ENCODE measurements at places on chromosomes 7 and 10.

DNA sequence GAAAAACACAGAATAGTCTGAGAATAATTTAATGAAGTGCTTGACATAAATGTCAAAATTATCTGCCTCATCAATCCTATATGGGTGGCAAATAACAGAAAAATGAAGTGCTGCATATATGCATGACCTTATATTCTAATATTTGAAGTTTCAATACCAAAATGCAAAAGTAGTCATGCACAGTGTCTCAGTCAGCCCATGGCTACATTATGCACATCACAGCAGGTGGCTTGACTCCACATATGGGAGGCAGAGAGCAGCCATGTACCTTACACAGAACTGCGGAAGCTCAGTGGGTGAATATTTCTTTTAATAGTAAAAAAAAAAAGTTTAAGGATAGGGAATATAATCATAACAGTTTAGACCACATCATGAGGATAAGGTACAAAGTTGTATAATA lies 17.4 kb upstream of the LIPN start:
- no peaks in the 10 kb centered on the region for H3K4me1 ChIP-seq
- DNase-seq = no peak
- H3K4me3 ChIP-seq = no peak overlapping the region
- no peak overlapping the region for H3K27ac ChIP-seq

- H3K36me3 ChIP-seq = no peaks in the 10 kb centered on the region
- DNase-seq = no peak
- no peaks in the 10 kb centered on the region for H3K4me1 ChIP-seq
- H3K27me3 ChIP-seq = 0 out of 2 replicates have a peak, but pooled peaks cover 8% of the 10 kb centered on the region
- no peak overlapping the region for H3K4me3 ChIP-seq
These were observed 260.6 kb upstream of the MAGI2 start for GRCh38 chr7:79714081-79714480.

- peaks cover 30% of the 10 kb centered on the region for H3K4me1 ChIP-seq
- peaks cover 20% of the 10 kb centered on the region for H3K36me3 ChIP-seq
- DNase-seq = no peak
- no peak overlapping the region for H3K27ac ChIP-seq
- H3K27me3 ChIP-seq = no peaks in the 10 kb centered on the region
These were observed 1.2 kb upstream of the DKK1 start for GRCh38 chr10:52312942-52313255.

DNA sequence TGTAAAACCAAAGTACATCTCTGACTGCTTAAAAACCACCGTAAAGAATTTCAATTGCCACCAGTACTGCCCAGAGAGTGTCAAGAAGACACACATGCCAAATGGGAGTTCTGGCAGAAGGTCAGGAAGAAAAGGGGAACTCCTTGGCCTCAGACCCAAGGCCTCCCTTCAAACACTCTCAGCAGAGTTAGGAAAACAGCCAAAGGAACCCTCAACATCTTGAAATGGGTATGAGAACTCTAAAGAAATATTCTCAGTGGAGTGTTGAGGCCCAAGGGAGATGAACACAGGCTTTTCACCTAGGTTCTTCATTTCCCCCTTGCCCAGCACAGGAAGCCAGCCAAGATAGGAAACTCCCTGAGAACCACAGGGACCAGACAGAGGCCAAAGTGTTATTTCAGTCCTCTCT lies 96.1 kb upstream of the ASAH2 start:
- no peaks in the 10 kb centered on the region for H3K27me3 ChIP-seq
- H3K36me3 ChIP-seq = peaks cover 29% of the 10 kb centered on the region
- H3K4me1 ChIP-seq = no peaks in the 10 kb centered on the region
- H3K27ac ChIP-seq = no peak overlapping the region

DNA sequence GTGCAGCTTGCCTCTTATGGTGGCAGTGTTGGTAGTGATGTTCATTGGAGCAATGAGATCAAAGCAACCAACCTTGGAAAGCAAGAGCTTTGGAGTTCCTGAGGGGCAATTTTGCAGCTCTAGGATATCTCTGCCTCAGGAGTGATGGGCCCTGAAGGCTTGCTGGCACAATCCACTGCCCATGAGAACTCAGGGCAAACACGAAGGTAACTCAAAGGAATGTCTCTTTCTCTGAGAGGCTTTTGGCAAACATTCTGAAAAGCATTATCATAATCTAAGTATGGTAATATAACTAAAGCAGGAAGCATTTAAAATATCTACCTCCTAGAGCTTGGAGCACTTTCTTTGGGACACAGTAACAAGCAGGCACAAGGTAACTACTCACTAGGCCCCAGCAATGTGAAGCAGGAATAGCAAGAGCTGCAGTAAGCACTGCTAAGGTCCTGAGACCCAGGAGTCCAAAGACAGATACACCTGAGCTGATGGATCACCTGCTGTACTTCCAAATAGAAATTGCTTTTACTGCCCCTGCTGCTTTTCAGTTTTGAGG lies 103.1 kb downstream of the NRF1 start:
- no peak overlapping the region for H3K4me3 ChIP-seq
- H3K27me3 ChIP-seq = no peaks in the 10 kb centered on the region
- no peak overlapping the region for H3K27ac ChIP-seq
- DNase-seq = no peak

DNA sequence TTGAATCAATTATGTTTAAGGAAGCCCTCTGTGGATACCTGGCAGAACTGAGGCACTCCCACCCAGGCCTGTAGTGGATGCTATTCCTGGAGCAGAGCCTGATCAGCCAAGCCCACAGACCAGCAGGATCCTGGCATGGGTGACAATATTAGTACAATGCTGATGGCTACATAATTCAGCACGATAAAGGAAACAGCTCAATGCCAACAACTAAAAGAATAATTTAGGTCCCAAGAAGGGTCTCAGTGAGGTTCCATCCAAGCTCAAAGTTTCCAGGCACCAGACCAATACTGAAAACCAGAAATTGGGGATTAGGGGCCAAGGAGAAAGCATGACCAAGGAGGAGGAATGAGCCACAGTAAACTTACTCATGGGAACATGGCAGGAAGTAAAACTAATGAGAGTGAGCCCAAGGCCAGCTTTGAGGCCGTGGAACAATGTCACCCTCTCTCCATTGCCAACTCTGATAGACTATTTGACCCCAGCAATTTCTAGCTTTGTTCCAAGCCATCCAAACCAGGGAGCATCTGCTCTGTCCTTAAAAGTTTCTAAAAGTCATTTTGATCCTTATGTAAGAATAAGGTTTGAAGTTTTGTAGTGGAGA lies 1082.4 kb downstream of the KCNMA1 start:
- no peak overlapping the region for H3K4me3 ChIP-seq
- DNase-seq = no peak
- no peak overlapping the region for H3K27ac ChIP-seq
- H3K27me3 ChIP-seq = no peaks in the 10 kb centered on the region

DNA sequence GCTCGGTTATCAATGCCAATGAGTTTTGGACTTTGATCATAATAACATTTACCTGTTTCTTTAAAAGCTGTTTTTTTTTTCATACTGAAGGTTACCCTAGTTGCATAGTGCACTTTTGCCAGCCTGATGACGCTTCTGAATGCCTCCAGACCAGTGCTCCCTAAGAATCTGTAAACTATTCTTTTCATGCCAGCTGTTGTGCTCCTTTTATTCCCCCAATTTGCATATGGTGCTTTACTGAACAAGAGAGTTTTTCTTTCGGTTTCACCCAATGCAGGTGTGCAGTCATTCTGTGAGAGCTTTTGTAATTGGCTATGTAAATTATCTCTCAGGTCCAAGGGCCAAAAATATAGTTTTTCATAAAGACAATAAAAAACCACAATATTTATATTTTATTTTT lies 48.1 kb upstream of the GLCCI1 start:
- no peaks in the 10 kb centered on the region for H3K4me1 ChIP-seq
- no peak for DNase-seq
- no peak overlapping the region for H3K4me3 ChIP-seq
- no peak overlapping the region for H3K27ac ChIP-seq

DNA sequence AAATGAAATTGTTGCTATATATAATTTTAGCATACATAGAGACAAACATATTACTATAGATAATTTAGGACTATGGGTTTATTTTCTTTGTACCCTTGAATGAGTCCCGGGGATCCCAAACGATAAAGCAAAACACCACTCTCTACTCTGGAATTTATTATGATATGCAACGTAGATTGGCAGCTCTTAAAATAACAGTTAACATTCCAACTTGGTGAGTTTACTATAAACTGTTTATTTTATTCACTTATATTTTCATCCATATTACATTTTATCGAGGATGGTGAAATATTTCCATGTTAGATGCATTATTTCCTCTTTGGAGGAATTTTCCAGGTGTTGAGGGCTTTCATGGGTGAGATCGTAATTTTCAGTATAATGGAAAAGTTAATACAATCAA lies 138.7 kb upstream of the DGKB start:
- no peak overlapping the region for H3K27ac ChIP-seq
- no peaks in the 10 kb centered on the region for H3K27me3 ChIP-seq
- no peak overlapping the region for H3K4me3 ChIP-seq
- DNase-seq = no peak

DNA sequence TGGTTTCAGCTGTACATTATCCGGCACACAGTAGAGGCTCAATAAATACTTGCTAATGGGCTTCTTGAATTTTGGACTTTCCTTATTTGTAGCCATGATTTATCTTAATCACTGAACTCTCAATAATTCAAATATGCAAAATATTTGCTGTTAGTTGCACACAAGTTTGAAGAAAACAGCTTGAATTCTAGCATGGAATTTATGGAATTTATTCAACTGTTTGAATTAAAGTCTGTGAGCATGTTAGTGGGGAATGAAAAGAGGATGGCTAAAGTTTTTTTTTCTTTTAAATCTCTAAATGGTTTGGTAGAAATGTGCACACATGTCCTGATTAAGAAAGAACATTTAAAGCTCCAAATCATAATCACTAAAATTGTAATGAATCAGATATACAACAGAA lies 42.5 kb downstream of the SIRT1 start:
- no peaks in the 10 kb centered on the region for H3K27me3 ChIP-seq
- H3K36me3 ChIP-seq = peaks cover 54% of the 10 kb centered on the region
- DNase-seq = no peak
- H3K27ac ChIP-seq = no peak overlapping the region
- no peak overlapping the region for H3K4me3 ChIP-seq

DNA sequence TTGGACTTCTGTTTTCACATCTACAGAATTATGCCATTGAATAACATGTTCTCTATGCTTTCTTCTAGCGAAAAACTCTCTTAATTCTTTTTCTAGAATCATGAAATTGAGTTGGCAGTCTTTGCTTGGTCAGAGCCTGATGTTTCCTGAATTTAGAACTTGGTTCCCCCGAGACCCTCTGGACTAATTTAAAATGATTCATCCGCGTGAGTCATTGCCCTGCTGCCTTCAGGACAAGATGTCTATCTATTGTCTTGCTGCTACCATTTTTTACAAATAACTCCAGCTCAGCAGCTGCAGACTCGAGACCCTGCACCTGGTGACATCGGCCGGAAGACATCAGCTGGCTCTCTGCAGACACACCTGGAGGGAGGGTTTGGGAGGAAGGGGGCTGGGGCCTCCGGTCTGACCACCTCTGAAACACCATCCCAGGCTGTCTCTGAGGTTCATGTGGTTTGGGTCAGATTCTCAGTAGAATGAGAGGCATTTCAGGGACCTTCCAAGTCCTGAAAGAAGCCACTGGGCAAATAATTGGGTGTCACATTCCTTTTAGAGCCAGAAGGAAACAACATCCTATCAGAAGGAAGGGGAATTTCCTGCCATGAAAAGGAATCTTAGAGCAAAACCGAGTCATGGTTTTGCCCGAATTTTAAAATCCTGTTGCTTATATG lies 20.9 kb upstream of the KLF6 start:
- no peaks in the 10 kb centered on the region for H3K27me3 ChIP-seq
- DNase-seq = peak; percentile 86
- H3K27ac ChIP-seq = peak overlapping the region; percentile 98
- peaks cover 63% of the 10 kb centered on the region for H3K4me1 ChIP-seq

Measured in SJSA1 (cell line).